ENCODE measurements at places on chromosomes 6 and 20. TPM values are rescaled to one million over a fixed set of nuclear protein-coding genes. Genes with fewer than 3 reads are reported as not detected.

DNA sequence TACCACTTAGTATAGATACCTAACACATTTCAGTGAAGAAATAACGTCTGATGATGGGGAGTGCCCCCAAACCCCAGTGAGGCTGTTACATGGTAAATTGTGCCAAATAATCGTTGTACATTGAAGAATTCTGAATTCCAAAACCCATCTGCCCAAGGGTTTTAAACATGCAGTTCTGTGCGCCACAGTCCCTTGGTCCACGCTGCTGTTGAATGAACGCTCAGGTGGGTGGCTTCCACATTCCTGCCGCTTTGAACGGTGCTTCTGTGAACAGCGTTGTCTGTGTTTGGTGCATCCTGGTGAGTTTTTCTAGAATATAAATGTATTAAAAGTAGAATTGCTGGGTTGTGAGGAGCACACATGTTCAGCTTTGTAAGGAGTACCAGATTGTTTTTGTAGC is 2.9 kb downstream of the GID8 start:
- no peaks in the 10 kb centered on the region for H3K27me3 ChIP-seq
- H3K36me3 ChIP-seq: peaks cover 8% of the 10 kb centered on the region
- H3K27ac ChIP-seq: no peak overlapping the region
- peaks cover 14% of the 10 kb centered on the region for H3K4me1 ChIP-seq

DNA sequence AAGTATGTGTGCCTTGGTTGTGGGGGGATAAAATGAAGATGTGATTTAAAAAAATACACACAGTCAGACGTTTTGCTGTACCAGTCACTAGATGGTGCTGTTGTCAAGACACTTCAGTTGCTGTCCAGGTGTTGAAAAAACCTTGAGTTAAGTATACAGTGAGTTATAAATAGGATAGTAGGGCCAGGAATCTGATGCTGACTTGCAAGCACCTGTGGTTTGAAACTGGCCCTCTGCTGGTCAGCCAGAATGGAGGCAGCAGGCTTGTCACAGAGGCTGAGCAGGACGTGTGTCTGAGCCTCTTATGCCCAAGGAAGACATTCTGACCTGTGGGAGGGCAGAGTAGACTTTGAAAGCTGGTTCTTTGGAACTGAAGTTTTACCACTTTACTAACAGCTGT is 27.8 kb downstream of the RNF8 start:
- H3K27ac ChIP-seq: no peak overlapping the region
- H3K27me3 ChIP-seq: no peaks in the 10 kb centered on the region
- H3K4me1 ChIP-seq: no peaks in the 10 kb centered on the region
- peaks cover 35% of the 10 kb centered on the region for H3K36me3 ChIP-seq
- no peak overlapping the region for H3K4me3 ChIP-seq

- no peak overlapping the region for H3K4me3 ChIP-seq
- peaks cover 57% of the 10 kb centered on the region for H3K36me3 ChIP-seq
- no peak for DNase-seq
- H3K27ac ChIP-seq: no peak overlapping the region
Observed at GRCh38 chr20:18527836-18528235, 20.1 kb downstream of the SEC23B start.

GRCh38 chr6:81847866-81848265 is 95.4 kb upstream of the TENT5A start:
- H3K4me3 ChIP-seq: no peak overlapping the region
- no peaks in the 10 kb centered on the region for H3K36me3 ChIP-seq
- H3K27ac ChIP-seq: no peak overlapping the region
- no peaks in the 10 kb centered on the region for H3K4me1 ChIP-seq

DNA sequence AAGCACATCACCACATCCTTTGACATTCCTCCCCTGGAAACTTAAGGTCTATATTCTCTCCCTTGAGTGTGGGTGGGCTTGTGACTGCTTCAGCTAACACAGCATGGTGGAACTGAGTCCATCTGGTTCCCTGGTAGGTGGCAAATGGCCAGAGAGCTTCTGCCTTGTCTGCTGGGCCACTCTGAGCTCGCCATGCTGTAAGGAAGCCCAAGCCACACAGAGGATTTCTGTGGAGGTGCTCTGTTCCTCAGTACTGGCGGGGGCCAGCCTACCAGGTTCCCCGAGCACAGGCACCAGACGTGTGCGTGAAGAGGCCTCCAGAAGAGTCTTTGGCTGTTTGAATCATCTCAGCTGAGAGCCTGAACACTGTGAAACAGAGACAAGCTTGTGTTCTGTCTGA is 41.6 kb upstream of the PMEPA1 start:
- no peaks in the 10 kb centered on the region for H3K27me3 ChIP-seq
- DNase-seq: no peak
- H3K27ac ChIP-seq: no peak overlapping the region
- H3K4me1 ChIP-seq: peaks cover 6% of the 10 kb centered on the region
- H3K4me3 ChIP-seq: no peak overlapping the region

DNA sequence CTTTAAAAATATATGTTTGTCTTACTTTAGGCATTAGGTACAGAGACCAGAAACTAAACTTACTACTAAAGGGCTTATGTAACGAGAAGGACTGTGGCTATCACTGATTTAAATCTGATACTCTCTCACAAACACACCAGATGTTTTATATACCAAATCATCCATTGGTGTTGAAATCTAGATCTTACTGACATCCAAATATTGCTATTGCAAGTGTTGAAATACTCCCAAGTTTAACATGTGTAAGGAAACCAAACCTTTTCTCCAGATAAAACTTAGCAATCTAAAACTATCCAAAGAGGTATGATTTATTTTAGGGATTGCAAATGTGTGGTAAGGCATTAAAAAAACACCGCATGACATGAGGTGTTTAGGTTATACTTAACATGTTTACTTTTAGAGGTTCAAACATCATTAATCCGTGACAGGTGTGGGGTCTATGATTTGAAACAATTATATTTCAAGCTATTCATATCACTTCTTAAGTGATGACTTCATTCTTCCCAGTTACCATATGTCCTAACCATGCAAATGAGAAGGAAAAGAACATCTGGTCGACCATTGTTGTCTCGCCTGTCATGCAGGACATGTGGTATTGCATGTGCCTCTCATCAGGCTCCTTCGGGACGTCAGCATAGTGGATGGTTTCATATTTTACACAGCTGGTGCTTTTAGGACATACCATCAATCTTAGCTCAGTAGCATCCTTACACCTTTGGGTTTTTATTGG is 168.3 kb upstream of the SPACA1 start:
- H3K4me1 ChIP-seq: no peaks in the 10 kb centered on the region
- H3K36me3 ChIP-seq: no peaks in the 10 kb centered on the region
- H3K27ac ChIP-seq: no peak overlapping the region
- no peaks in the 10 kb centered on the region for H3K27me3 ChIP-seq
- no peak for DNase-seq
- no peak overlapping the region for H3K4me3 ChIP-seq

GRCh38 chr20:25045343-25045712 is 12.6 kb downstream of the ACSS1 start:
- H3K36me3 ChIP-seq: peaks cover 8% of the 10 kb centered on the region
- H3K27me3 ChIP-seq: no peaks in the 10 kb centered on the region
- H3K27ac ChIP-seq: no peak overlapping the region
- no peak for DNase-seq
- no peak overlapping the region for H3K4me3 ChIP-seq

- H3K27me3 ChIP-seq: no peaks in the 10 kb centered on the region
- no peak for DNase-seq
- no peak overlapping the region for H3K4me3 ChIP-seq
- peaks cover 10% of the 10 kb centered on the region for H3K36me3 ChIP-seq
- no peak overlapping the region for H3K27ac ChIP-seq
Observed at GRCh38 chr6:144580039-144580438, 294.9 kb downstream of the UTRN start.

DNA sequence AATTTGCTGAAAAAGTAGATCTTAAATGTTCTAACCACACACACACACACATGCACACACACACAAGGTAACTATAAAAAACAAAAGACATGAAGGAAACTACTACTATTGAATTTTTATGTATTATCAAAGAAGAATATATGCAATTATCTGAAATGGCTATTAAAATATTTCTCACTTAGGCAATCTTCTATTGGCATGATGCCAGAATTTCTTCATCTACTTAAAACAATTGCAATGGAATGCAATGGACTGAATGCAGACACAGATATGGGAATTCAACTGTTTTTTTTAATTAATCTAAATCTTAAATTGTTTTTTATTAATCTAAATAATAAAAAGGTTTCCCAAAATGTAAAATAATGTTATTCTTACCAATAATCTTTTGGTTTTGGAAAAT is 152.6 kb upstream of the SMLR1 start:
- H3K4me1 ChIP-seq: no peaks in the 10 kb centered on the region
- no peak overlapping the region for H3K27ac ChIP-seq

GRCh38 chr6:138776659-138777058 is 3.1 kb downstream of the CCDC28A start:
- peaks cover 8% of the 10 kb centered on the region for H3K4me1 ChIP-seq
- H3K36me3 ChIP-seq: peaks cover 1% of the 10 kb centered on the region
- no peak for DNase-seq
- H3K4me3 ChIP-seq: no peak overlapping the region
- no peak overlapping the region for H3K27ac ChIP-seq
- no peaks in the 10 kb centered on the region for H3K27me3 ChIP-seq

DNA sequence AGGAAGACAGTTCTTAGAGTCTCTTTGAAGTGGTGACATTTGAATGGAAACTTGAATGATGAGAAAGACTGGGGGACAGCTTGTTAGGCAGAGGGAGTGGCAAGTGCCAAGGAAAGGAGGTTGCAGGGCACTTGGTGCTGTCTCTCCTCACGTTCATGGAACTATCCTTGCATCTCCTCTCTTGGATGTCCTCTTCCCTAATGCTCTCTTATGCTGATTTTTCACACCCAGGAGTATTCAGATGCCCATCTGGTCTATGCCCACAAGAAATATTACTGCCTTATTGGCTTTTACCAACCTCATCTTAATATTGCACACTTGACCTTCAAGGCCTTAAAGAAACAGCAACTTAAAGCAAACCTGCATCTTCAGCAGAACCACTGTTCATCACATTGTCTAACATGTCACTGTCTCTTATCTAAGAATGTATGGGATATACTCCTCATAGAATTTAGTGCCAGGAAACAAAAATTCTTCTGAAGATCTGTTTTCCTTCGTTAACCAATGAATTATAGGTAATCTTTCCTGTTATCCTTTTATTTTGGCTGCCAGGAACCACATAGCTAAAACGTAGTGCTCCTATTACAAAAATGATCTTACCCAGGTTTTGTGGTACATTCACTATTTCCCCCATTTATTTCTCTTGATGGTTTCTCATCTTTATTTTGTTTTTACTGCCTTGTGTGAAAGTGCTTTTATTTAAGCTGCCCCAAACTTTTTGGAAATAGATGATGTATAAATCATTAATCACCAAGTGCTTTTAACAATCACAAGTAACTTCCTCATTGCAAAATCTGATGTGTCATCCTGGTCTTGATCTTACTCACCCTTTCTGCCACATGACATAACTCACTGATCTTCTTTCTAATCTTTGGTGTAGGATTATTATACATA is 12.8 kb downstream of the RGS17 start:
- no peak overlapping the region for H3K27ac ChIP-seq
- H3K36me3 ChIP-seq: no peaks in the 10 kb centered on the region
- H3K4me1 ChIP-seq: no peaks in the 10 kb centered on the region
- no peak for DNase-seq
- H3K27me3 ChIP-seq: no peaks in the 10 kb centered on the region
- H3K4me3 ChIP-seq: no peak overlapping the region

DNA sequence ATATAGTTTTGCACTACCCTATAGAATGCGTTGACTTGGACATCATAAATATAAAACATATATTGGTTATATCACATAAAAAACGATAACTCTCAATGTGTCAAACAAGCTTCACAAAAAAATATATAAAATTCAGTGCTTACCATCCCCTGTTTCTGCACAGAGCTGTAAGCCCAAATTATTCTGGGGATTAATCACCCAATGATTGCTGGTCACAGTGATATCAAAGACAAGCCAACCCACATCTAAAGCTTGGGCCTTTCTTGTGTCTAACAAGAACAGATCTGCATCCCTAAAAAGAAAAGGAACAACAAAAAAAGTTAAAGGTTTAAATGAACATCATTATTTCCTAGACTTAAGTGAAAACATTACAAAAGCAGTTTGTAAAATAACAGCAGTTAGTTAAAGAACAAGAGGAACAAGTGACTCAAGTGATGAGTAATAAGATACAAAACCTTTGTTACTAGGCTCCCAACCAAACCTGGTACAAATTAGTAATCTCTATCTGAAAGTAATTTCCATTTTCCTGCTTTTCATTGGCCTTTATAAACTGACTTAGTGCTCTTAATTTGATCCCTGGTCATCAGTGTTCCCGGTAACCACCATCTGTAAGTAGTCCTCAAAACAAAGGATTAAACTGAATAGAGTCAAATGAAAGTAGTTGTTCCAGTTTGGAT is 81.1 kb downstream of the BMP5 start:
- no peak for DNase-seq
- H3K36me3 ChIP-seq: peaks cover 9% of the 10 kb centered on the region
- no peaks in the 10 kb centered on the region for H3K27me3 ChIP-seq
- H3K4me1 ChIP-seq: no peaks in the 10 kb centered on the region

DNA sequence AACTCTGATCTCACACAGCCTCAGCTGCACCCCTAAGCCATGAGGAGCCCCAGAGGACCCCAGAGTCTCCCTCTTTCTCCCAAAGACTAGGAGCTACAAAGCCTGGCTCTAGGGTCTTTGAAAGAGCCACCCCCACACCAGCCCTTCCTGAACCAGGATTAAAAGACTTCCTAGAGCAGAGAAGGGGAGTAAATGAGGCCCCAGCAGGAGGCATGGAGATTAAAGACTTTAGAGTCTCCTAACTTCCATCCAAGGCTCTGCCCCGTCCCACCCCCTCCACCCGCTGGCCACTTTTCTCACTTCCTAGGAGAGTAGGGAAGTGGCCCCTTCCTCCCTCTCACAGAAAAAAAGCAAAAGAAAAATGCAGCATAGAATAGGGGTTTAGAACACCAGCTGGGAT is 1.7 kb downstream of the PREX1 start:
- H3K4me1 ChIP-seq: peaks cover 12% of the 10 kb centered on the region
- H3K36me3 ChIP-seq: no peaks in the 10 kb centered on the region
- peak overlapping the region; percentile 48 for H3K27ac ChIP-seq
- peaks cover 12% of the 10 kb centered on the region for H3K27me3 ChIP-seq

DNA sequence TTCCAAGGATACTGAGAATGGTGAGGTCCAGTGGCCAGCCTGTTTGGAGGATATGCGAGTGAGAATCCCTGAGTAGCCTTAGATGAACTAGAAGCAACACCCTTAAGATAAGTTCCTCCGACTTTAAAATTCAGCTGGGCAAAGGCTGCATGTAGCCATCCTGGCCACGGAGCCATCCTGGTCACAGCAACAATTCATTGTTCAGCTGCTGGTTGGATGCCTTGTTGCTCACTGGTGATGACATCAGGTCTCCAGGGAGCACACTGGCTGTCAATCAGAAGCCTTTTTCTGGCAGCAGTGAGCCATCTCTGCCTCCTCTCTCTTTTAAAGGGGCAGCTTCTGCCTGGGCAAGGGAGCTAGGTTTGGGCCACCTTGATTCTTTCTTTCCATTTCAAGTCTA is 22.4 kb upstream of the RIMS4 start:
- H3K27ac ChIP-seq: no peak overlapping the region
- H3K36me3 ChIP-seq: no peaks in the 10 kb centered on the region
- H3K4me1 ChIP-seq: peaks cover 14% of the 10 kb centered on the region
- DNase-seq: no peak
- H3K4me3 ChIP-seq: no peak overlapping the region
- H3K27me3 ChIP-seq: no peaks in the 10 kb centered on the region

The FERMT1 gene
- 1.9 TPM for total RNA-seq
